ENCODE measurements at places on chromosomes 16 and 17. TPM values are rescaled to one million over a fixed set of nuclear protein-coding genes. Genes with fewer than 3 reads are reported as not detected.

PRKCA gene
- 50.8 TPM for total RNA-seq

ELMO3 gene
- 24.2 TPM for total RNA-seq

AIPL1 gene
- total RNA-seq: not detected

ATXN2L gene
- total RNA-seq: 102 TPM

UMOD gene
- total RNA-seq: 65.7 TPM

NOS2 gene
- 0.57 TPM for total RNA-seq

CDH15 gene
- 0.31 TPM for total RNA-seq

HAS3 gene
- total RNA-seq: 2.1 TPM

Data from kidney (tissue), 22 donors.